ENCODE measurements at places on chromosomes 11 and 22.

DNA sequence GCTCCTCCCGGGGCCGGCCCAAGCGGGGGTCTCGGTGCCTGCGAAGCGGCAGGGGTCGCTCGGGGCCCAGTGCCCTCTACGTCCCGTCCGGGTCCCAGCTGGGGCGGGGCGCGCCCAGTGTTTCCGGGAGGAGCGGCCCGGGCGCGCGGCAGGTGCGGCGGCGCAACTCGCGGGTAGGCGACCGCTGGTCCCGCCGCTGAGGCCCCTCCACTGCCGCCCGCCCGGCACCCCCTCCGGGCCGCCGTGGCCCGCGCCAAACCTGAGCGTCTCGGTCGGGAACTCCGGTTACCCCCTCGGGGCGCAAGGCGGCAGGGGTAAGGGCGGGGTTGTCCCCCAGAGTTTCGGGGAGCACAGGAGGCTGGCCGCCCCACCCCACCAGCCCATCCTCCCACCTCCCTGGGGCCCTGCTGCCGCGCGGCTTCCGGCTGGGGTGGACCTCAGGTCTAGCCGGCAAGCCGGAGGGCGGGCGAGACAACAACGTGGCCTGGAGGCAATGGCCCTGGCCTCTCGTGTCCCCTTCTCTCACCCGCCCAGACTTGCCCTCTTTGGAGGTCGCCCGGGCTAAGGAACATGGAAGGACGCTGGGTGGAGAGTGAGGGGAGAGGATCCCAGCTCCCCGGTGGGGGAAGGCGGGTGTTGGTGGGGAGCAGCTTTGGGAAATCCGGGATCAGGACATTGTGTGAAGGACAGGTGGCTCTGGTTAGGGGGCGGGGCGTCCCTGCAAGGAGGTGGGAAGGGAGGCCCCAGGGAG lies 398 bp upstream of the CRACR2B start:
- no peak for DNase-seq

- peak; percentile 58 for DNase-seq
Observed at GRCh38 chr11:128476729-128477128, 110.6 kb downstream of the ETS1 start.

GRCh38 chr11:79960461-79960860 lies 519.6 kb upstream of the TENM4 start:
- no peak for DNase-seq

DNA sequence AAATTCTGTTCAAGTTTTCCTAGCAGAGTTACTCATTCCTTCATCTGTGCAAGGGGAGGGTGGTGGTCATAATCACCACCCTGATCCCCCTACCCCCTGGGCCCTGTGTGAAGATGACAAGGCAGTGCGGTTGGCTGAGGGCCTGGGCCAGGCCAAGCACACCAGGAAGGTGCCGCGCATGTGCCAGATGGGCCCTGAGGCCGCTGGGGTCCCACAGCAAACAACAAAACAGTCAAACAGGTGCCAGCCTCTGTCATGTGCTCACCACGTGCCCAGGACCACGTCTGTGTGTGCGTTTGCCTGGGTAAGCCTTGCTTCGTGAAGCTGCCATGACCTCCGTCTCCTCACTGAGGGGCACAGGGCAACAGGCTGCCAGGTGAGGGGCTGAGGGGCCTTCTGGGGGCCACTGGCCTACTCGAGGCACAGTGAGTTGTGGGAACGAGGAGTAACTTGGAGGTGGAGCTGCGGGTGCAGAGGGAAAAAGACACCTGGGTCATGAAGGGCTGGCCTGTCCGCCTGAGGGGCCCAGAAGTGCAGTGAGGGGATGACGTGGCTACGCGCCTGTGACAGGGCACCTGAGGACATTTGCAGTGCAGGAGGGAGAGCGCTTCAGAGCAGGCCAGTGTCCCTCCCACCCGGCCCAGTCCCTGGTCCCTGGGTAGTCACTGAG lies 25.8 kb downstream of the RSPH14 start:
- no peak for DNase-seq

DNA sequence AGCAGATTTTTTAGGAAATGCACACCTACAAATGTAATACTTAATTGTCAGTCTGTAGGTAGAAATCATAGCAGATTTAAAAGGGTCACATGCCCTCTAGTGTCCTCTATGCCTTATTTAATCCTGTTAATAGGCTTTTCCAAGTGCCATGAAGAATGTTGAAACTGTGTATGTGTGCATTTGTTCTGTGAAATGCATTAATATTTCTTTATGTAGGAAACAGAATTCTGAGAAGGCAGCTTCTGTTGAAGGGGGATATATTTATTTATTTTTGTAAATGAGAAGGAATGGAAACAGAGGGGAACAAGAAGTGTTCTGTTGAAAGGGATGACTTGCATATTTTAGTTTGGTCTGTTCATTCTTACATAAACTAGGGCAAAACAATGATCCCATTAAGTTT lies 51.0 kb downstream of the SVIP start:
- no peak for DNase-seq

DNA sequence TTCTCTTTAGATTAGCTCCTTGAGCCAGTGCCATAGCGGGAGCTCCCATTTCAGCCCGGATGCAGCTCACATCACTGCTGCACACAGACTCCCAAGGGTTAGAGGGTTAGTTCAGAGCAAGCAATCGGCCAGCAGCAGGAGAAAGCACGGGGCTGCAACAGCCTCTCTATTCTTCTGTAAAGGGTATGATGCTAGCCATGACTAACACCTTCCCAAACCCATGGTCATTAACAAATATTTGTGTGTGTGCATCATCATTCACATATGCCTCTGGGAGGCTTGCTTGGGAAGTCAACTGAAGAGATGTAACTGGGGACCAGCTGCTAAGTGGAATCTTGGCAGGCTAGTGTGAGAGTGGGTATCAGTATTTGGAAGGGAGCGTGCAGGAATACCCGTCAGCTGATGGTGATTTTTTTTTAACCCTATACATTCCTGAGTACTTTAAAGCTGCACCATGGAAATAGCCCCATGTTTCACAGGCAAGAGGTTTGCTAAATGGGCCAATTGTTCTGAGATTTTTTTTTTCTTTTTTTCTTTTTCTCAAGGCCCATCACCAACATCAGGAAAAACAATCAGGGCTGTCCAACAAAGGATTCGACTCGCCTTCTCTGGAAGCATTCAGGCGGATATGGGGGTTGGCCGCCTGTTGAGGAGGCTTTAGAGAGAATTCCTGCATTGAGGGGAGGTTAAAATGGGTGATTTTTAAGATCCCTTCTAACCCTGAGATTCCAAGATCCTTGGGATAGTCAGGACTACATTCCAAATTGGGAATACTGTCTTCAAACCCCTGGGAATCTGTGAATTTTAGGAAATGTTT lies 33.2 kb upstream of the CCDC89 start:
- DNase-seq = no peak

GRCh38 chr11:113877670-113878055 lies 2.3 kb upstream of the USP28 start:
- no peak for DNase-seq

GRCh38 chr11:69123593-69124545 lies 31.9 kb upstream of the SMIM38 start:
- DNase-seq = no peak

DNA sequence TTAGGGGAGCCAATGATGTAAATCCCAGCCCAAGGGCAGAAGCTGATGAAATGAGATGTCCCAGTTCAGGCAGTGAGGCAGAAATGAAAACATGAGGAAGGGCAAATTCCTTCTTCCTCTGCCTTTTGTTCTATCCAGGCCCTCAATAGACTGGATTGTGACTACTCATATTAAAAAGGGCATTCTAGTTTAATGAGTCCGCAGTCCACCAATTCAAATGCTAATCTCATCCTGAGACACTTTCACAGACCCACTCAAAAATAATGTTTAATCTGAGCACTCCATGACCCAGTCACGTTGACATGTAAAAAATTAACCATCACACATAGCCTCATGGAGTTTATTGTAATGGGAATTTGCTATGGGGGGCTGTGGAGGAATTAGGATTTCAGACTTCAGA lies 717.9 kb downstream of the OPCML start:
- DNase-seq = no peak

- no peak for DNase-seq
Observed at GRCh38 chr22:25101986-25102385, 97.7 kb upstream of the CRYBB3 start.

- no peak for DNase-seq
Observed at GRCh38 chr11:8459711-8460399, 134.2 kb downstream of the STK33 start.

- DNase-seq = no peak
Observed at GRCh38 chr22:23110190-23110921, 31.4 kb downstream of the RSPH14 start.

DNA sequence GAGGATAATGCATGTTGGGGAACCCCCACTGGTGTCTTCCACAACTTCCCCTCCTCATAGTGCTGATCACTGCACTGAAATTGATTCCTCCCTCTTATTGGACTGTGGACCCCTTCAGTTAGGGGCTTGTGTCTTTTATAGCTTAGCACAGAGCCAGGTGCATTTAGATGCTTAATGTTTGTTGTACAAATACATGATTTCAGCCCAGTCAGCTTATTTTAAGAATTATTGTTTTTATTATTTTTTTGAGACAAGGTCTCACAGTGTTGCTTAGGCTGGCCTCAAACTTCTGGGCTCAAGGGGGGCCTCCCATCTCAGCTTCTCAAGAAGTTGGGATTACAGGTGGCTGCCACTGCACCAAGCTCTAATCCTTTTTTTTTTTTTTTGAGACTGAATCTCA lies 8.2 kb downstream of the THY1 start:
- DNase-seq = no peak

- DNase-seq = no peak
Observed at GRCh38 chr22:50314081-50314454, 6.6 kb upstream of the PLXNB2 start.

DNA sequence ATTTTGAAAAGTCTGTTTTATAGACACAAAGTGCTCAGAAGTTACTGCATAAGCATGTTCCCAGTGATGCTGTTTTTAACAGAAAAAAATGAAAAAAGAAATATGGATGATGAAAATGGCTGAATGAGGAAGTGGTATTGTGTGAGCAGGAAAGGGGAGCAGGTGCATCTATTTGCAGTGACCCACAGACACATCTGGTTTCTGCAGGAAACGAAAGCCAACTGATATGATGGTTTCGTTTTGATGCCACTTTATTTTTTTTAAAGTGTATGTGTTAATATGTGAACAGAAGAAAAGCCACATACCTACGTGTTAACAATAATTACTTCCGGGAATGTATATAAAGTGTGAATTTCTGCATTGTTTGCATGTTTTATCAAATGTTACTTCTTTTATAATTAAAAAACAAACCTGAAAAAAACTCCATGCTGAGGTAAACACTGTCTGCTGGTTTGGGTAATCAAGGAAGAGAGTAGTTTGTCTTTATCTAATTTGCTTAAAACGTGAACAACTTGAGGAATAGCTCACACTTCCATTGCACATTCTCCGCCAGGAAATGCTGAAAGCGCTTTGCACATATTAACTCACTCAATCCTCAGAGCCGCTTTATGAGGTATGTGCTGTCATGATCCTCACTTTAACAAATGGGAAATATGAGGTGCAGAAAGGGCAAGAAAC lies 1335.9 kb downstream of the TBC1D22A start:
- no peak for DNase-seq

- DNase-seq = peak; percentile 24
Observed at GRCh38 chr22:43110927-43111623, 525 bp downstream of the BIK start.

DNA sequence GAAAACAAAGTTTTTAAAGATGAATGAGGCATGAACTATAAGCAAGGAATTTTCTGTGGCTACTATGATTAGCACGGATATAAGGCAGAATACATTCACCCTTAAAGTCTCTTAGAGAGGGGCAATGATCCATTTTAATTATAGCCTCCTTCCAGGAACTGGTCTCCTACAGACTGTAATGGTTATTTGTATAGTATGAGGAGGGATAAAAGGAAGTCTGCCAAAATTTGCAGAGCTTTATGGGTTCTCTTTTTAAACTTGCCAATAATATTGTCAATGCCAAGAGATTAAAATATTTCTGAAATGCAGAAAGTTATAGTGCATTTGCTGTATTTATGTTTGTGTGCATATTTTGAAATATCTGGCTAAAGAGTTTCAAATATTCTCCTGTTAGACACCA lies 271.4 kb upstream of the LUZP2 start:
- no peak for DNase-seq

DNA sequence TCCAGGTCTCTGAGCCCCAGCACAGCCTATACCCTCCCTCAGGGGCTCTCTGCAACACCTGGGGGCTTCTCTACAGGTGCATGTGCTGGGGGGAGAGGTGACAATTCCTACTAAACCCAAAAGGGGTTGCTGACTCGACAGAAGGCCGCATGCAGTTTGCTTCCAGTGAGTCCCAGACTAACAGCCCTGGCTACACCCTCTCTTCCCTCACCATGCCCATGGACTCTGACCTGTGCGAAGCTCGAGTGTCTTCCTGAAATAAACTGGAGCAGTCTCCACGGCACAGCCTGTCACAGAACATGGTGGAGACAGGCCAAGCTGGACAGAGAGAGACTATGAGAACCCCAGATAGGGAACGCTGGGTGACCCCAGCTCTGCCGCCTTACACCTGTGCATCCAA lies 16.6 kb downstream of the PLEKHA7 start:
- DNase-seq = no peak

- no peak for DNase-seq
Observed at GRCh38 chr11:75100314-75100713, 3.6 kb upstream of the OR2AT4 start.

DNA sequence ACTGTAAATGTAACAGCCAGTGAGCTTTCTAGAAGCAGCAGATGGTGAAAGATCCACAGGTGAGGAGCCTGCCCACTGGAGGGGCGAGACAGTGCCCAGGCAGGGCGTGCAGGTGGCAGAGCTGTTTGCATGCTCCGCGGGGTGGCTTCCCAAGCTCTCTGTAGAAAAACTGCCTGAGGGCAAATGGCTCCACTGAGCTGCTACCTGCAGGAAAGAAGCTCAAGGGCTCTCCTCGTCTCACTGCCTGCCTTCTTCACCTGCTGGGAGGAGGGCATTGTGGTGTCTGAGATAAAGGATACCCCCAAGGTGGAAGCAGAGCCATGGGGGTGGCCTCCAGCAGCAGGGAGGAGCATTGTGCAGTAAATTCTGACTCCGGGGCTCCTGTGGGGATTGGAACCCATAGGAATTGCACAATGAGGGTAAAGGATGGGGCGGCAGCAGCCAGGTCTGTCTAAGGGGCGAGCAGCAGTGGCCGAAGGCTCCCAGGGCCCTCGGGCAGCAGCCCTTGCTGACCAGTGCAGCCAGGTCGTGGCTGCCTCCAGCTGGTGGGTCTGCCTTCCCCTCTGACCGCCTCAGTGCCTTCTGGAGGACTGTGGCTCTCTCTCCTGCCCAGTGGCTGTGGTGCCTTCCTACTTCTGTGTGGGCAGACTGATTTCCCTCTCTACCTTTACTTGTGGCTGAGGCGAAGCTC lies 28.0 kb upstream of the CABP7 start:
- no peak for DNase-seq

GRCh38 chr11:36409152-36409816 lies 100.8 kb downstream of the TRAF6 start:
- no peak for DNase-seq
